Frontal cortex (tissue), 4 donors: ENCODE measurements at places on chromosomes 2 and 18. TPM values are rescaled to one million over a fixed set of nuclear protein-coding genes. Genes with fewer than 3 reads are reported as not detected.

The VWC2L gene
- 4.1 TPM for total RNA-seq

The CPLX4 gene
- total RNA-seq = not detected

The GALNT3 gene
- total RNA-seq = 3.7 TPM

The RFTN2 gene
- 22.8 TPM for total RNA-seq

The MC5R gene
- 2.9 TPM for total RNA-seq

The NCKAP5 gene
- total RNA-seq = 9.0 TPM

The HOXD11 gene
- not detected for total RNA-seq

The C18orf32 gene
- total RNA-seq = 65.2 TPM

The CROCC2 gene
- not detected for total RNA-seq

The GAREM1 gene
- total RNA-seq = 35.9 TPM

The NMUR1 gene
- 0.41 TPM for total RNA-seq

The DQX1 gene
- not detected for total RNA-seq

The MRPL53 gene
- total RNA-seq = 14.3 TPM

The L3MBTL4 gene
- total RNA-seq = 34.2 TPM

The AFG3L2 gene
- 33.8 TPM for total RNA-seq

The CACNB4 gene
- 42.4 TPM for total RNA-seq

The MDH1 gene
- 210 TPM for total RNA-seq

The MBP gene
- total RNA-seq = 7.7 TPM

The ARHGAP28 gene
- 15.9 TPM for total RNA-seq

The KYNU gene
- under 0.01 TPM for total RNA-seq

The RAPGEF4 gene
- total RNA-seq = 23.6 TPM

The AQP12A gene
- not detected for total RNA-seq

The RNASEH1 gene
- 20.8 TPM for total RNA-seq

The BOLL gene
- total RNA-seq = not detected

The TUBA3E gene
- not detected for total RNA-seq

The LAMA3 gene
- 1.2 TPM for total RNA-seq

The SMIM21 gene
- total RNA-seq = not detected

The KLHL41 gene
- total RNA-seq = 4.1 TPM

The CSRNP3 gene
- total RNA-seq = 214 TPM

The CAPN14 gene
- 0.82 TPM for total RNA-seq

The PROKR1 gene
- total RNA-seq = 0.82 TPM

The SALL3 gene
- 5.3 TPM for total RNA-seq

The DUSP2 gene
- total RNA-seq = 4.5 TPM

The TTN gene
- 1.6 TPM for total RNA-seq

The CHRND gene
- not detected for total RNA-seq

The CFAP210 gene
- total RNA-seq = 5.3 TPM

The ZNF512 gene
- total RNA-seq = 49.3 TPM

The CMPK2 gene
- 10.2 TPM for total RNA-seq

The IL1RL2 gene
- total RNA-seq = 0.82 TPM

The CRIM1 gene
- total RNA-seq = 97.8 TPM

The SLC11A1 gene
- total RNA-seq = 0.82 TPM

The OSBPL1A gene
- 42.8 TPM for total RNA-seq

The UGT1A10 gene
- not detected for total RNA-seq

The TMEM37 gene
- not detected for total RNA-seq

The NFU1 gene
- total RNA-seq = 56.7 TPM

The SERPINB8 gene
- 1.6 TPM for total RNA-seq

The DPP10 gene
- 74.6 TPM for total RNA-seq
